RWPE2 (cell line): ENCODE measurements at places on chromosomes 11 and 22.

DNA sequence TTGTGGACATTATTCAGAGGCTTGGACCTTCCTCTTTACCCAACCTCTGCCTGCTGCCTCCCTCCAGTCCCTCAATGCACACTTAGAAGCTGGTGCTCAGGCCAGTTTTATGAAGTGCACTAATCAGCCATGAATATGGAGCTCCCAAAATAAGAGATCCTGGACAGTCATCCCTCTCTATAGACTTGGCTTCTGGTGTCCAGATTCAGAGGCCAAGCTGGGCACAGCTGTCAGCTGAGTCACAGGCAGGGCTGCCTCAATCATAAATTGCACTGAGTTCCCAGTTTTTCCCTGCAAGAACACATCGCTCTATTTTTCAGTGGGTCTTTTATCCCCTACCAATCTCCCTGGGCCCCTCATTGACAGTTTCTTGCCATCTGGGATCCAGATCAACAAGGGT lies 161.7 kb upstream of the CADM1 start:
- no peak overlapping the region for H3K27ac ChIP-seq
- no peak for DNase-seq
- no peaks in the 10 kb centered on the region for H3K4me1 ChIP-seq
- no peak overlapping the region for H3K4me3 ChIP-seq

GRCh38 chr11:78958444-78958843 lies 383.8 kb upstream of the NARS2 start:
- H3K4me1 ChIP-seq = peaks cover 14% of the 10 kb centered on the region
- no peaks in the 10 kb centered on the region for H3K36me3 ChIP-seq
- no peak overlapping the region for H3K4me3 ChIP-seq
- no peaks in the 10 kb centered on the region for H3K27me3 ChIP-seq

- H3K27me3 ChIP-seq = peaks cover 4% of the 10 kb centered on the region
- H3K36me3 ChIP-seq = no peaks in the 10 kb centered on the region
- DNase-seq = no peak
- H3K27ac ChIP-seq = no peak overlapping the region
- H3K4me3 ChIP-seq = no peak overlapping the region
Measured at GRCh38 chr22:28243539-28243938, 324.5 kb upstream of the PITPNB start.

DNA sequence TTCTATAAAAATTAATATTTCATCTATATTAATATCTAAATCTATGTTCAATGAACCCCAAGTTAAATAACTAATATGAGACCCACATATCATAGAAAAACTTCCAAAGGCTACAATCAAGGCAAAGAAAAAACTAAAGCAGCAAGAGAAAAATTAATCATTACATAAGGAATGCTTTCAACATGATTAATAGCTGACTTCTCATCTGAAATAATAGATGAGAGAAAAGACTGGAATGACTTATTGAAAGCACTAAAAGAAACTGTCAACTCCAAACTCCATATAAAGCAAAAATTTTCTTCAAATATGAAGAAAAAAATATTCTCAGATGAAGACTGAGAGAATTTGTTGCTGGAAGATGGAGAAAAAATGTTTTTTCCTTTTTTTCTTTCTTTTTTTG lies 13.0 kb downstream of the TRIM5 start:
- H3K36me3 ChIP-seq = peaks cover 72% of the 10 kb centered on the region
- no peaks in the 10 kb centered on the region for H3K27me3 ChIP-seq
- no peak overlapping the region for H3K4me3 ChIP-seq
- no peaks in the 10 kb centered on the region for H3K4me1 ChIP-seq

- no peak for DNase-seq
- no peak overlapping the region for H3K4me3 ChIP-seq
- no peaks in the 10 kb centered on the region for H3K4me1 ChIP-seq
- H3K27ac ChIP-seq = no peak overlapping the region
Measured at GRCh38 chr11:94925422-94926270, 47.7 kb downstream of the CWC15 start.

- DNase-seq = no peak
- H3K27ac ChIP-seq = no peak overlapping the region
- no peaks in the 10 kb centered on the region for H3K36me3 ChIP-seq
- peaks cover 4% of the 10 kb centered on the region for H3K27me3 ChIP-seq
- no peaks in the 10 kb centered on the region for H3K4me1 ChIP-seq
Measured at GRCh38 chr11:117625237-117625636, 171.8 kb downstream of the DSCAML1 start.

DNA sequence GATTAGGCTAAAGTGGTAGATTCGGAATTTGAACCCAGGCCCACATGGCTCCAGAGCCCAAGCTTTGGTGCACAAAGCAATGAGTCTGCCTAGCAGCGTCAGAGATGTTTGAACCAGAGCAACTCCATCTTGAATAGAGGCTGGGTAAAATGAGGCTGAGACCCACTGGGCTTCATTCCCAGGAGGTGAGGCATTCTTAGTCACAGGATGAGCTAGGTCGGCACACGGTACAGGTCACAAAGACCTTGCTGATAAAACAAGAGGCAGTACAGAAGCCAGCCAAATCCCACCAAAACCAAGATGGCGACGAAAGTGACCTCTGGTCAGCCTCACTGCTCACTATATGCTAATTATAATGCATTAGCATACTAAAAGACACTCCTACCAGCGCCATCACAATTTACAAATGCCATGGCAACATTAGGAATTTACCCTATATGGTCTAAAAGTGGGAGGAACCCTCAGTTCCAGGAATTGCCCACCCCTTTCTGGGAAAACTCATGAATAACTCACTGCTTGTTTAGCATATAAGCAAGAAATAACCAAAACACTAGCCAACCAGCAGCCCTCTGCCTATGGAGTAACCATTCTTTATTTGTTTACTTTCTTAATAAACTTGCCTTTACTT lies 40.3 kb upstream of the DAGLA start:
- H3K4me3 ChIP-seq = no peak overlapping the region
- H3K4me1 ChIP-seq = no peaks in the 10 kb centered on the region
- no peaks in the 10 kb centered on the region for H3K27me3 ChIP-seq
- no peak overlapping the region for H3K27ac ChIP-seq
- H3K36me3 ChIP-seq = no peaks in the 10 kb centered on the region

- no peak for DNase-seq
- peak overlapping the region; percentile 84 for H3K27ac ChIP-seq
- no peak overlapping the region for H3K4me3 ChIP-seq
- peaks cover 28% of the 10 kb centered on the region for H3K4me1 ChIP-seq
- H3K36me3 ChIP-seq = no peaks in the 10 kb centered on the region
Measured at GRCh38 chr11:28962502-28962901, 854.3 kb downstream of the METTL15 start.

- H3K27me3 ChIP-seq = no peaks in the 10 kb centered on the region
- H3K27ac ChIP-seq = no peak overlapping the region
- no peak overlapping the region for H3K4me3 ChIP-seq
- peaks cover 3% of the 10 kb centered on the region for H3K4me1 ChIP-seq
Measured at GRCh38 chr11:37967635-37968034, 1369.6 kb upstream of the RAG2 start.

GRCh38 chr11:119486691-119487259 lies 63.8 kb upstream of the THY1 start:
- no peak overlapping the region for H3K27ac ChIP-seq
- H3K27me3 ChIP-seq = no peaks in the 10 kb centered on the region
- no peaks in the 10 kb centered on the region for H3K36me3 ChIP-seq
- no peak overlapping the region for H3K4me3 ChIP-seq

GRCh38 chr22:43418079-43418825 lies 6.4 kb downstream of the MPPED1 start:
- no peak overlapping the region for H3K4me3 ChIP-seq
- H3K4me1 ChIP-seq = no peaks in the 10 kb centered on the region
- DNase-seq = no peak
- H3K36me3 ChIP-seq = no peaks in the 10 kb centered on the region

DNA sequence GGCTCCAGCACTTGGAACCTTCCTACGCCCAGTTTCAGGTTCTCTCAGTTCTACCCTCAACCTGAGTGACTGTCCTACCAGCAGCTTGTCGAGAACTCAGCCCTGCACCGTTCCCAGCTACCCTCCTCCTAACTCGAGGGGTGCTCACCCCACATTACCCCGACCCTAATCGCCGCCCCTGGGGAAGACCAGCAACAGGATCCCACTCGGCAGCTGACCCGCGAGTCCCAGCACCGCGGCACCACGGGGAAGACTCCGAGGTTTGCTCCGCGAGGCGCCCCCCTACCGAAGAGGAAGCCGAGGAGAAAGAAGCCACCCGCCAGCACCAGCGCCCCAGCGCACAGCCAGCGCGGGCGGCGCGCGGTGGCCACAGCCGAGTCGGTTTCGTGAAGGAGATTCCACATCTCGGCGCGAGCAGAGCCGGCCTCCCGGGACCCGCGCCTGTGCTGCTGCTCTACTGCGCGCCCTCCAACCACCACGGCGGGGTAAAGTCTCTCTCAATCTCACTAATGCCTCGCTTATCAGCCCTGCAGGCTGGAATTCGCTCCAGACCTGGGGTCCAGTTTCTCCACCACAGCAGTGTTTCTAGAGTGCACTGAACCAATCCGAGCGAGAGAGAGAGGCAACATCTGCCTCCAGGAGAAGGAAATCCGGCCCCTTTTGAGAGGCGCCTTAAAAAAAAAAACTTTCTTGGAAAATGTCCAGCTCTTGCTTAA lies at the start of gene FOLH1:
Gene FOLH1, minus strand, starts transcription at position 597 of the 716 bp plus-strand sequence. Its CDS starts 193 bp downstream, at position 404.
- no peaks in the 10 kb centered on the region for H3K4me1 ChIP-seq
- H3K27me3 ChIP-seq = peaks cover 13% of the 10 kb centered on the region
- DNase-seq = no peak
- H3K36me3 ChIP-seq = no peaks in the 10 kb centered on the region

DNA sequence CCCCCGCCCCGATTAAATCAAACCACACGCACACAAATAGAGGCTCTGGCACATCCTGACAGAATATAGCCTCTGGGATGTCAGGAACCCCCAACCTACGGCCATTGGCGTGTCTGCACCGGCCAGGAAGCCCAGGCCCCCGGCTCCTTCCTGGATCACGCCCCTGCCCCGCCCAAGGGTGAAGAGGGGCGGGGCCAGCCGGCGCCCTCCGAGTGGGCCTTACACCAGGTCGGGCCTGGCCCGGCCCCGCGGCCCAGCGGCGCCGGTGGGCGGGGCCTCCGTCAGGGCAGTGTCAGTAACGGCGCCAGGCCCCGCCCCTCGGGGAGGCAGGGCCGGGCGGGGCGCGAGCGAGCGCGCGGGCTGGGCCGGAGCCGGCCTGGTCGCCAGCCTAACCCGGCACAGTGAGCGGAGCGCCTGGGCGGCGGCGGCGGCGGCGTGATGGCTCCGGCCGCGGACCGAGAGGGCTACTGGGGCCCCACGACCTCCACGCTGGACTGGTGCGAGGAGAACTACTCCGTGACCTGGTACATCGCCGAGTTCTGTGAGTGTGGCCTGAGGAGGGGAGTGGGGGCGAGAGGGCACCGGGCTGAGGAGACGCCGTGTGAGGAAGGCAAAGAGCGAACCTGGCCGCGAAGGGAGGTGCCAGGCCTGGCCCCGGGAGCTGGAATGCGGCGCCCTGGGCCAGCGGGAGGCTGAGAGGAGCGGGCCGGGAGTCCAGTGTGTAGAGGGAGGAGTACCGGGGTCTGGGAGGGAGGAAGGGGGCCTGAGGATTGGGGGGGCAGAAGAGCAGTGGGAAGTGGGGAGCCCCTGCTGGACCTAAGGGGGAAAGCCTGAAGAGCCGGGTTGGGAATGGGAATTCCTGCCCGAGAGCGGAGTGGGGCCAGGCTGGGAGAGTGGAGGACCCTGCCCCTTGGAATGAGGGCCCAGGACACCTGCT lies at the start of gene ACER3:
Gene ACER3, plus strand, starts transcription at position 380 of the 937 bp plus-strand sequence. Its CDS starts 59 bp downstream, at position 439.
- DNase-seq = peak; percentile 90
- H3K4me3 ChIP-seq = peak within 1 kb of the TSS; percentile 85
- H3K27ac ChIP-seq = peak within 1 kb of the TSS; percentile 57
- peaks cover 8% of the 10 kb centered on the region for H3K4me1 ChIP-seq
- H3K27me3 ChIP-seq = no peaks in the 10 kb centered on the region
- H3K36me3 ChIP-seq = peaks cover 3% of the 10 kb centered on the region; the same call in 1 of the 2 replicates

- no peaks in the 10 kb centered on the region for H3K27me3 ChIP-seq
- H3K27ac ChIP-seq = no peak overlapping the region
- no peaks in the 10 kb centered on the region for H3K36me3 ChIP-seq
- H3K4me1 ChIP-seq = no peaks in the 10 kb centered on the region
Measured at GRCh38 chr11:19821412-19821875, 108.8 kb downstream of the NAV2 start.

DNA sequence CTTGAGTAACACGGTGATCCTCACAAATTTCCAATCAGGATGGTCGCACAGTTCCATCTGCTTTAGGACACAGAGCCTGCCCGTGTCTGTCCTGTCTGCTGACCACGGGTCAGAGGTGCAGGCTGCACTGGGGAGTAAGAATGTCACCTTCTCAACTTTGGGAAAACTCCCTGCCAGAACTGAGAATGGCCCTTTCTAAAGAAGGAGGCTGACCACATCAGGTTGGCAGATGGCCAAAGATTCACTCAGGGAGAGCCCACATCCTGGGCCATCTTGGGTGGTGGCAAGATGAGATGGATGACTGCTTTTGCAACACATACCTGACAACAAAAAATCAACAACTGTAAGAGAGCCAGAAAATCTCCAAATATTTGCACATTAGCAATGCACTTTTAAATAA lies 101.9 kb downstream of the IGLL1 start:
- DNase-seq = no peak
- no peak overlapping the region for H3K4me3 ChIP-seq
- no peaks in the 10 kb centered on the region for H3K27me3 ChIP-seq
- no peak overlapping the region for H3K27ac ChIP-seq
- no peaks in the 10 kb centered on the region for H3K4me1 ChIP-seq

- H3K27me3 ChIP-seq = peaks cover 10% of the 10 kb centered on the region
- H3K36me3 ChIP-seq = no peaks in the 10 kb centered on the region
- no peak for DNase-seq
- H3K4me3 ChIP-seq = no peak overlapping the region
Measured at GRCh38 chr22:38461057-38461413, 6.0 kb upstream of the KCNJ4 start.

DNA sequence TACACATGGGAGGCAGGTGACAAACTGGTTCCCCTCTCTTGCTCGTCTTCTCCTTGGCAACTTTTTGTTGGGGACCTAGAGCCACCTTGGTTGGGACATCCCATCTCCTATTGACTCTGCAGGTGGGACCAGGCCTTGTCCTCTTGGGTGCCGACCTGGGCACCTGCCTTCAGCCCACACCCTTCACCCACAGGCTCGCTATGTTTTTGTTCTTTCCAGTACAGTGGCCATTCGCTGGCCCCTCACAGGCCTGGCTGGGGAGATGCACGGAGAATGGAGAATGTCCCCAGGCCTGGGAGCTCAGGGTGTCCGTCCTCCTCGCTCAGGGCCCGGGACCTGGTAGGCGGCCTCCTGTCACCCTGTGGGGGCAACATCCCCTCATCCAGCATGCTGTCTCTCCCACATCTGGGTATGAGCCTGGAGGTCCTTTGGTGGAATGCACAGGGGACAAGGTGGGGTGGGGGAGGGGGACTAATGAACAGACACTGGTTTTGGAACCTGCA lies 14.9 kb upstream of the OMP start:
- no peak overlapping the region for H3K4me3 ChIP-seq
- no peaks in the 10 kb centered on the region for H3K27me3 ChIP-seq
- H3K36me3 ChIP-seq = no peaks in the 10 kb centered on the region
- H3K27ac ChIP-seq = no peak overlapping the region

DNA sequence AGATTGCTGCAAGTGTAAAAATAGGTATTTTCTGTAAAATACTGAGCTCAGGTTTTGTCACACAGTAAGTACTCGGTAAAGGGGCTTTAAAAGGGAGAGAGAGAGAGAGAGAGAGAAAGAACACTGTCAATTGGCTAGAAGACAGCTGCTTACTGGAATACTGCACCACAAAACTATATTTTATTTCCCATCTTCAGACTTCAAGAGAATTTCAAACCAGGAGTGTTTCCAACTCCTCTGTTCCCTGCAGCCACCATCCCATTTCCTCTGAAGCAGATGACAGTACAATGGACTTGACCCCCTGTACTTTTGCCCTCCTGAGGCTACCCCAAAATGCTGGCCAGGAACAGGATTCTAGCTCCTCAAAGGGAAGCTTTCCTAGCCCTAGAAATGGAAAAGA lies 89.7 kb downstream of the RELT start:
- H3K27ac ChIP-seq = no peak overlapping the region
- no peaks in the 10 kb centered on the region for H3K36me3 ChIP-seq
- H3K4me3 ChIP-seq = no peak overlapping the region
- no peak for DNase-seq
